Naive B cell (primary cell): ENCODE measurements at places on chromosomes 11 and 22.

DNA sequence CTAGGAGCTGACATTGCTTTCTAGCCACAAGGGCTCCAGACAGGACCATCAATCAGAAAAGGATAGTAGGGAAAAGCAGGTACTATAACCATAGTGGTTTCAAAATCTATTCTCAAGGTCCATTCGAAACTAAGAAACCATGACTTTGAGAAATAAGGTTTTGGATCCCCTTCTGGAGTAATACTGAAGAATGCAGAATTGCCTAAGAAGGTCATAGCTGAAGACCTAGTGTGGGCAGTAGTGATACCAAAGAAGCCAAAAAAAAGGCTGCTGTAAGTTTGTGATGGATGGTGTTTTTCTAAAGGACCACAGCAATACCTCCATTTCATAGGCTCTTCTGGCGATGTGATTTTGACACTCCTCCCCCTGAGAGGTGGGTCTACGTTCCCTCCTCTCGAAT is 163.1 kb downstream of the MAML2 start:
- no peak for DNase-seq

GRCh38 chr11:130707217-130707616 is 209.1 kb downstream of the SNX19 start:
- no peak for DNase-seq

GRCh38 chr11:17333799-17334586 is 17.6 kb upstream of the NCR3LG1 start:
- DNase-seq: no peak

DNA sequence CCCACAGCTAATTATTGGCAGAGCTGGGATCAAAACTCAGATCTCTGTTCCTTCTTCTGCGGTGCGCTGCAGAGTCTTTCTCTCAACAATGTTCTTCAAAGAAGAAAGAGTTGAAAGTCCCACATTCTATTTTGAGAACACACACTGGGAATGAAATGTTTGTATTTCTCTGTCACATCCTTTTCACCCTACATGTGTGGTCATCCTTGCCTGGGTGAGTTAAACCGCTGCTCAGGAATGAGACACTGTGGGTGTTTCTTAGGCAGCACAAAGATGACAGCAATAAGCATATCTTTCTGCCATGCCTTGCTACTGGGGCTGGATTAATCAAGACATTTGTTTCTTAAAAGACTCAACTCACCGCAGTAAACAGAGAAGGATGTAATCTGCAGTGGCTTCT is 222.6 kb downstream of the LARGE1 start:
- DNase-seq: no peak

GRCh38 chr22:36986242-36986821 is 32.9 kb downstream of the TST start:
- no peak for DNase-seq

GRCh38 chr11:89490981-89491690 is at the start of gene NOX4:
NOX4 (minus strand) TSS chr11:89491375; CDS start chr11:89491246, 129 bp downstream.
- no peak for DNase-seq

GRCh38 chr11:70861559-70861958 is 390.8 kb downstream of the SHANK2 start:
- no peak for DNase-seq

GRCh38 chr11:19742588-19743292 is 30.1 kb downstream of the NAV2 start:
- DNase-seq: peak; percentile 9

GRCh38 chr11:120142441-120143100 is 4.7 kb upstream of the TRIM29 start:
- no peak for DNase-seq

DNA sequence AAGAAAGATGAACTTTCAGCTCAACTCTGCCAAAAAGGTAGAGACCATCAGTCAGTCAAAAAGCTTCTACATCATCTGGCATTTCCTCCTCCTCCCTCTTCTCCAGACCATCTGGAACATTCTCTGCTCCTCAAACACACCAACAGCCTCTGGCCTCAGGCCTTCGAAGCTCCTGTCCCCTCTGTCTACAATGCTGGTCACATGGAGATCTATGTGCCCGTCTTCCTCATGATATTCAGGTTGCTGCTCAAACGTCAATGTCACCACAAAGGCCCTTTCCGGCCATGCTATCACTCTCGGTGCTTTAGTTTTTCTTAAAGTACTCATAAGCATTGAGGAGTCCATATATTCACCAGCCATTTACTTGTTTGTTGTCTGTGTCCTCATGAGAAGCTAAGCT is 146.2 kb downstream of the SPATA19 start:
- no peak for DNase-seq

- DNase-seq: no peak
These were observed 8.9 kb downstream of the SLC15A3 start for GRCh38 chr11:60942970-60943565.

- DNase-seq: no peak
These were observed 44.4 kb downstream of the NAT10 start for GRCh38 chr11:34149786-34150185.

DNA sequence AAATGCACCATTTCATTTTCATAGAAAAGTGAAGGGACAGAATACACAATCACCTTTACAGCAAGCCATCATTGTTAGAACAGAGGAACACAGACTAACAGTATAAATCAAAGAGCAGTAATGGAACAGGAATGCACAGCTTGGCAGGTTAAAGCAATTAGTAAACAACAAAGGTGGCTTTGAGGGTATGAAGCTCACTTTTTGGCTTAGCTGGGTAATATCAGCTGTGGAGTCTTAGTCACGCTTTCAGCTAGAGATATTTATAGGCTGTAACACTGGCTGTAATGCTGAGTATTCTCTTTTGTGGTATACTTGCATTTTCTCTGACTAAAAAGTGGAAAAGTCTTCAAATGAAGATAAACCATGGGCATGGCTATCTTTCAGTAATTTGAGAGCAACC is 1780.5 kb downstream of the LRRC4C start:
- no peak for DNase-seq

DNA sequence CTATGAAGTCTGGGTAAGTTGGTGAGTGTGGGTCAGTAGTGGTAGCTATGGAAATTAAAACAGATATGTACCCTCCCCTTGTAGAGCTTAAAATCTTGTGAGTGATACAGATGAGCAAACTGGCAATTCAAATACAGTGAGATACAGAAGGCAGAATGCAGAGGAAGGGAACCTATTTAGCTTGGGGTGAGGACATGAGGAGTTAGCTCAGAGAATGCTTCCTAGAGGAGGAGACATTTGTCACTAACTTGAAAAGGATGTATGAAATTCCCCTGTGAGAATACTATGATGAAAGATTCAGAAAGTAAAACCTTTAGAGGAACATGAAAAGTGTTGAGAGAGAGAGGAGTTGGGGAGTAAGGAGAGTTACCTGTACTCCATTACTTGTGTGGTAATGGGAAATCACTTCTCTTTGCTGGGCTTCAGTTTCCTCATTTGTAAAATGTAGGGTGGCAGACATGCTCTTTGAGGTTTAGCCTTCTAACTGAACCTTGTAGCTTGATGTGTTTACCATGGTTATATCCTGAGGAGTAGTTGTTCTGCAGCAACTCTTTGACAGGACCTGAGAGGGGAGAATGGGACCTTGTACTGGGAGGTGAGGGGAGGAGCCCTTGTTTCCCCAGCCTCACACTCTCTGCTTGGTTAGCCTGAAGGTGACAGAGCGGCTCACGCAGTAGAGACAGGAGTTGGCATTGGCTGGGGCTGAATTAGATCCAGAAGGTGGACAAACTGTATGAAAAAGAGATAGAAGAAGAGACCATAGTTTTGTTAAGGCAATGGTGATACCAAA is 17.9 kb downstream of the SWAP70 start:
- DNase-seq: peak; percentile 47

- no peak for DNase-seq
These were observed 303.0 kb downstream of the ST3GAL4 start for GRCh38 chr11:126658306-126659056.

DNA sequence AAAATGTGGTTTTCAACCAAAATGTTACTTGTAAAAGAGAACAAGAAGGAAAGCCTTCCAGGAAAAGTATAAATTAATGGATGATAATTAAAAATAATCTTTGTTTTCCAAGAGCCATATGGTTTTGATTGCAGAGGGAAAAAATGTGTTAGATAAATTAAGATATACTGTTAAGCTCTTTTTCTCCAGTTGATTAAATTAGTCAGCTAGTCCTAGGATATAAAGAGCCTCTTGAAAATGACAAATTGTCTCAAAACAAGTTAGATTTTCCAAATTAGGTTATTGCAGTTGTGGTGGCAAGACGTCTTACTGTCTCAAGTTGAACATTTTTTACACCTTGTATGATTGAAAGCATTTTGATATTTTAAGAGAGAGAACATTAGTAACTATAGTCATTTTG is 110.9 kb downstream of the DYNC2H1 start:
- DNase-seq: no peak

GRCh38 chr11:36000616-36001190 is 56.8 kb downstream of the LDLRAD3 start:
- no peak for DNase-seq

DNA sequence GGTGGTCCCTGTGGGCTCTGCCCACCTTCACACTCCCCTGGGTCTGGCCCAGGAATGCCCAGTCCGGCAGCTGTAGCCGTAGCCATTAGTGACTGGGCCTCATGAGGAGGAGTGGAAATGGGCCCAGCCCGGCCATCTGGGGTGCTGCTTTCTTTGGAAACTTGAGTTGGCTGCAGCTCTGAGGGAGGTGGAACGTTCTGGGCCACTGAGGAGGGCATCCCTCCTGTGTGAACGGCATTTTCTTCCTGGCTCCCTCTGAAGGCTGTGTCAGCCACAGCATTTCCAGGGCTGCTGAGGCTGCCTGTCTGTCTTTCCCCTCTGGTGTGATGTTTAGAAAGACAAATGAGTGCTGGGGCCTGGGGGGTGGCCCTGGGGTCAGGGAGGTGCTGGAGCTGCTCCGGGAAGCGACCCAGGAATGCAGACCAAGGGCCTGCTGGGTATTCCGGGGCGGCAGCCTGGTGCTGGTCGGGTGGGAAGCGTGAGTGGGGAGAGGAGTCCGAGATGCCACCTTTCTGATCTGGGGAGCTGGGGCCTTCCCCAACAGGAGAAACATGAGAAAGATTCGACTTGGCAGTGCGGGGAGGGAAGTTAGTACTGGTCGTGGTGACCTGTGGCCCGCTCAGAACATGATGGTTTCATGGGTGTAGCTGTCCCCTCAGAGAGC is 27.1 kb downstream of the PTDSS2 start:
- no peak for DNase-seq

- DNase-seq: no peak
These were observed 14.3 kb downstream of the MUC5B start for GRCh38 chr11:1237128-1237580.

DNA sequence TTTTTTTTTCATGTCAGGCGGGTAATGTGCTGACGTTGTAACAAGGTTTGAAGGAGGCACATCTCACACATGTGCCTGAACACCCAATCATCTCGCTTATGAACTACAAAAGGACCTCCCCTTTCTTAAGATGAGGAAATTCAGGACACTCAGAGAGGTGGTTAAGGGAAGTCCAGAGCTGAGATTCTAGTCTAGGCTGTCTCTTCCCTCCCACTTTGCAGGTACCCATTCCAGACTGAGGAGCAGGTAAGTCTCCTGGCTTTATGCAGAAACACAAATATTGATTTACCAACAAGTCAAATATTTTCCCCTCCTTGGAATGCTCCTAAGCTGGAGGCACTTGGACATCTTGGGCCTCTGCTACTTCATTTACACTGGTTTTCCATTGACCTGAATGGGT is 122.9 kb upstream of the CADM1 start:
- DNase-seq: no peak

DNA sequence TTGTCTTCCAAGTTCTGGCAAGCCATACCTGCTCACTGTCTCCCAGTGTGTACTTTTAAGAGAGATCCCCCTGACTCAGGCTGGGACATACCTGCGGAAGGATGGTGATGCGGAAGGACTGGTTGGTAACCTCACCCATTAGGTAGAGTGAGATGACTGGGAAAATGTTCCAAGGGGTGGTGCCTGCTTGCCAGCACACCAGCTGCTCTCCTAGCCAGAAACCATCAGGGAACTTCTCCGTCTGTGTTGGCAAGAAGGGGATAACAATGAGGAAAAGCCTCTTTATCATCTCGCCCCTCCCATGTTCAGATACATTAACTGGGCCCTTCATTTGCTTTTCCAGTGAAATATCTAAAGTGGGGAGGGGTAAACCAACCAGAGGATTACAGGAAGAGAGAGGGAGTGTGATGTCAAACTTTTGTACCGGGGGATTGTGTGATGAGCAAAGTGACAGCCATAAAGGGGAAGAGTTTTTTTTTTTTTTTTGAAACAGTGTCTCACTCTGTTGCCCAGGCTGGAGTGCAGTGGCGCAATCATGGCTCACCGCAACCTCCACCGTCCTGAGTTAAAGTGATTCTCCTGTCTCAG is at the start of gene BACE1-AS:
BACE1-AS (plus strand) TSS at position 538 of the 588 bp plus-strand sequence.
- no peak for DNase-seq

DNA sequence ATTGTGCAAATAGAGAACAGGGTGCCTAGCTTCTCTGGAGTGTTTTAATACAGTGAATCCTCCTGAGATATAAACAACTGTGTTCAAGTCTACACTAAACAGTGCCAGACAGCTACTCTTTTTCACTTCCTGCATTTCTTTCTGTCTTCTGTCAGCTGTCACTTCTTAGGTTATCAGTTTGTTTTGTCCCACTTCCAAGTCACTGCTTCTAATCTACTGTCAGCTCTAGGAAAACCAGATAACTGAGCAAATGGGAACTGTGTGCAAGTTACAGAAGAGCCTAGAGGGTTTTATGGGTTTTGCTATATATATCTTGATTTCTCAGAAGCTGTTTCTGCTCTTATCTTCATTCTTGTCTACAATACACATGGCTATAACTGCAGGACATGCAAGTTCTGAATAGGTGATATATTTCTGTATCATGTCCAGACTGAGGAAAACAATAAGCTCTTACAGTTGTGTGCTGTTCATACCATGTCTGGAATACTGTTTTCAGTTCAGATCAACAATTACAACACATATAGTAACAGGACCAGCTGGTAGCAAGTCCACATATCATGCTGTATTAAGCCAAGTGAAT is 5.8 kb downstream of the PITPNB start:
- DNase-seq: no peak

DNA sequence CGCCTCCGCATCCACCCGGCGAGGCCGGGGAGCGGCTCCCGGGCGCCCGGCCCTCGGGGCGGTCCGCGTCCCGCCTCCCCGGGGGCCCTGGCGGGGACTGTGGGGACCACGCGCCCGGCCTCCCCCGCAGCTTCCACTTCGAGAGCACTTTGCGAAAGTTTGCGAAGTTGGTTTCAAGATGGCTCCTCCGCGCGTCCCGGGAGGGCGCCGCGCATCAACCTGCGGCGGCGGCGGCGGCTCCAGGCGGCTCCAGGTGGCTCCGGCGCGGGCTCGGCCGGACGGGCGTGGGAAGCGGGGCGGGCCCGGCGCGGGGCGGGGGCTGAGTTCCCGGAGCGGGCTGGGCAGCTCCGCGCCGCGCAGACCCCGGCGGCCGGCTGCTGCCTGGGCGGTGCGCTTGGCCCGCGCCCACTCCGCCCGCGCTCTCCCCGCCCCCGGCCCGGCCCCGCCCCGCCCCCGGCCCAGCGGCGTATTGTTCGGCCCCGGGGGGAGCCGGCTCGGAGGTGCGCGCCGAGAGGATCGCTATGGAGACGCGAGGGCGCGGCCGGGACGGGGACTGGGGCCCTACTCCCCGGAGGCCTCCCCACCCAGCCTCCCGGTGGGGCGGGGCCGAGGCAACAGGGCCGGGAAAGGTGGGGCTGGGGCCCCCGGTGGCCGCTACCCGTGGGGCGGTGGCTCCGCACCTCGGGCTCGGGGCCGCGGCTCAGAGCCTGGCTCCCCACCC is at the start of gene CELSR1:
CELSR1 (minus strand) TSS at position 396 of the 721 bp plus-strand sequence. CDS start 450 bp downstream, outside the sequence.
- DNase-seq: no peak

- DNase-seq: no peak
These were observed 37.3 kb downstream of the LRFN4 start for GRCh38 chr11:66894141-66894540.

GRCh38 chr11:9859554-9860305 is 195.9 kb downstream of the SWAP70 start:
- no peak for DNase-seq
